ENCODE measurements at places on chromosomes 2 and 18.

DNA sequence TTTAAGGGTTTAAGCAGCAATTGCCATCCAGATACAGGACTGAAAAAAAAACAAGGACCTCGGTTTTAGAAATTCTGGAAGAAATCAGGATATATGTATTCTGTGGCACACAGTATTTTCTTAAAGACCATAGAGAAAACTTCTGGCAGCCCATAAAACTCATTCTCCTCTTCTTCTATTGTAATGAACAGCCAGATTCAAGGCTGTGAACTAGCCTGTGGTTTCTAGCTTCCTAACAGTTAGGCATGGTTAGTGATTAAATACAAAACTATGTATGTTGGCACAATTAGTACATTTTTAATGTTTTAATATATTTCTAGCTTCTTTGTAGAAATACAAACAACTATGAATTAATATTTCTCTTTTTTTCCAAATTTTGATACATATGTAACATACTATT lies 555.7 kb downstream of the DSC3 start:
- no peak overlapping the region for H3K27ac ChIP-seq
- no peak for DNase-seq
- H3K4me3 ChIP-seq = no peak overlapping the region

DNA sequence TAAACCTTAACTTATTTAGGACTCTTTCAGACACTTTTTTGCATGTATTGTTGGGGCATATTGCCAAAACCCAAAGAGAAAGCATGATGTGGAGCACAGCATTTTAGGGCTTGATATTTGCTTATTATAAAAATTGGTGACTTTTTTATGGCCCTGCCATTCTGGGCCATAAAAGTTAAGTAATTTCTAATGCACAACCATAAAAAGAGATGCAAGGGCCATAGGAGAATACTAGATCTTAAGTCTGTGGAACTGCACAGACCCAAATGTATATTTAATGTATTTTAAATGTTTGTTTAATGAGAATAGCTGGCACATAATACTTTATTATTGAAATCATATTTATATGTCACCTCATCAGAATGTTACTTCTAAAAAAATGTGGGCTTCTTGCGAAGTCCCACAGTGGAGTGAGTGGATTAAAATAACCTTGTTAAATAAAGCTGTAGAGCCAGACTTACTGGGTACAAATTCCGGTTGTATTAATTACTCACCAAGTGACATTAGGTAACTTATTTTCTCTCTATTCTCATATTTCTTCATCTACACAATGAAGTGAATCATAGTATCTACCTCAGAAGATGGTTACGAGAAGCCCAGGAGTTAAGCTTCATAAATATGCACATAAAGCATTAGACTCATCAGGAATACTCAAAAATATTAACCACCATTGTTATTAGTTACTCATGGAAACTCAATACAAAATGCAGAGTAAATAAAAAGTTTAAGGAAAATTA lies 52.2 kb downstream of the HNMT start:
- no peaks in the 10 kb centered on the region for H3K27me3 ChIP-seq
- no peaks in the 10 kb centered on the region for H3K4me1 ChIP-seq
- no peak overlapping the region for H3K27ac ChIP-seq
- H3K36me3 ChIP-seq = no peaks in the 10 kb centered on the region
- no peak overlapping the region for H3K4me3 ChIP-seq
- DNase-seq = no peak

DNA sequence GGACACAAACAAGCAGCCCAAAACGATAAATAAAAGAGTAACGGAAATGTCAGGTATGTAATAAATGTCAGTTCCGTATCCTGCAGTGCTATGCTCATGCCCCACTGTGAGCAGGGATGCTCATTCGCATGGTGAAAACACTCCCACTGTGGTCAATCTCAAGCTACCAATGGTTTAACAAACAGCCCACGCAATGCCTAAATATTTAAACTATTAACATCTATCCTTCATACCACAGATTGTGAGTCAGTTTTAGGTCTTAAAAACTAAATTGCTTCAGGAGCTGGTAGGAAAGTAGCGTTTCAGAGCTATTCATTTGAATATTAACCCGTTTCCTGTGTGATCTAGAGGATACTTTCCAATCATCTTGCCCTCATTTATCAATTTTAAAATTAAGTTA lies 207.4 kb downstream of the TCF4 start:
- no peak overlapping the region for H3K4me3 ChIP-seq
- no peaks in the 10 kb centered on the region for H3K27me3 ChIP-seq
- DNase-seq = no peak
- no peaks in the 10 kb centered on the region for H3K4me1 ChIP-seq
- H3K27ac ChIP-seq = no peak overlapping the region

GRCh38 chr2:219772103-219772635 lies 144.7 kb downstream of the SLC4A3 start:
- no peak overlapping the region for H3K27ac ChIP-seq
- no peaks in the 10 kb centered on the region for H3K36me3 ChIP-seq
- no peak for DNase-seq
- H3K4me1 ChIP-seq = no peaks in the 10 kb centered on the region
